ENCODE measurements at places on chromosomes 6 and 20. TPM values are rescaled to one million over a fixed set of nuclear protein-coding genes. Genes with fewer than 3 reads are reported as not detected.

- no peak for DNase-seq
These were observed 219.3 kb upstream of the HSF2 start for GRCh38 chr6:122180132-122180531.

GRCh38 chr20:57560554-57561355, at the start of gene PCK1:
TSS of gene PCK1 (plus strand) at chr20:57561110. CDS start at chr20:57561412, 302 bp downstream.
- DNase-seq = no peak

- no peak for DNase-seq
These were observed 17.7 kb downstream of the TPBG start for GRCh38 chr6:82381278-82381677.

The RBBP8NL gene
- polyA plus RNA-seq = 1.6 TPM

The OPRL1 gene
- 1.3 TPM for polyA plus RNA-seq

The NOTCH4 gene
- 16.1 TPM for polyA plus RNA-seq
